HCT116 (cell line): ENCODE measurements at places on chromosomes 13 and 19. TPM values are rescaled to one million over a fixed set of nuclear protein-coding genes. Genes with fewer than 3 reads are reported as not detected.

The BEST2 gene
- 0.10 TPM for total RNA-seq

The ZNF709 gene
- not detected for total RNA-seq

The CCDC122 gene
- total RNA-seq: 5.8 TPM

The GPR18 gene
- not detected for total RNA-seq

The FCAR gene
- total RNA-seq: not detected

The FGF9 gene
- total RNA-seq: 1.5 TPM

The PSPN gene
- total RNA-seq: 3.4 TPM

The KIRREL2 gene
- total RNA-seq: 1.3 TPM

GRCh38 chr13:23918208-23918607 lies 20.9 kb upstream of the C1QTNF9B start:
- DNase-seq: no peak

DNA sequence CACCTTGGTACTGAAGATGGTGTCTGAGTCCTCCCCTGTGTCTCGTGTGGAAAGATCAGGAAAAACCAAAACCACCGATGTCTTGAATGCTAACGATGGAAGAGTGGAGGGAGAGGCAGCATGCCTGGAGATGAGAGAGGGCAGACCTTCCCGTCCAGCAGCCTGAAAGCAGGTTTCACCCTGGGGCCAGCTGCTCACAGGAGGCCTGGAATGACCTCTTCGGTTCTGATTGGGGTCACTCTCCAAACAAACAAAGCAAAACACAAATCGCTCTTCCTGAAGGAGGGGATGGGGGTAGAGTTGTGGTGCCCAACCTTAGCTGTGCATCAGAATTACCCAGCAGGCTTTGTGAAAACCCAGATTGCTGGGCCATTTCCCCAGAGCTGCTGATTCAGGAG lies 142.3 kb upstream of the SOX1 start:
- DNase-seq: no peak

DNA sequence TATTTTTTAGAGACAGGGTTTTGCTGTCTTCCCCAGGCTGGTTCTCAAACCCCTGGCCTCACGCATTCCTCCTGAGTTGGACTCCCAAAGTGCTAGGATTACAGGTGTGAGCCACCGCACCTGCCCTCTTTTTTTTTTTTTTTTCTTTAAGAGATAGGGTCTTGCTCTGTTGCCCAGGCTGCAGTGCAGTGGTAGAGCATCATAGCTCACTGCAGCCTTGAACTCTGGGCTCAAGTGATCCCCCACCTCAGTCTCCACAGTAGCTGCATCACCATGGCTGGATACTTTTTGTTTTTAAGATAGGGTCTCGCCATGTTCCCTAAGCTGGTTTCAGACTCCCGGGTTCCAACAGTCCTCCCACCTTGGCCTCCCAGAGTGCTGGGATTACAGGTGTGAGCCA lies 1.5 kb downstream of the KCNJ14 start:
- no peak for DNase-seq

DNA sequence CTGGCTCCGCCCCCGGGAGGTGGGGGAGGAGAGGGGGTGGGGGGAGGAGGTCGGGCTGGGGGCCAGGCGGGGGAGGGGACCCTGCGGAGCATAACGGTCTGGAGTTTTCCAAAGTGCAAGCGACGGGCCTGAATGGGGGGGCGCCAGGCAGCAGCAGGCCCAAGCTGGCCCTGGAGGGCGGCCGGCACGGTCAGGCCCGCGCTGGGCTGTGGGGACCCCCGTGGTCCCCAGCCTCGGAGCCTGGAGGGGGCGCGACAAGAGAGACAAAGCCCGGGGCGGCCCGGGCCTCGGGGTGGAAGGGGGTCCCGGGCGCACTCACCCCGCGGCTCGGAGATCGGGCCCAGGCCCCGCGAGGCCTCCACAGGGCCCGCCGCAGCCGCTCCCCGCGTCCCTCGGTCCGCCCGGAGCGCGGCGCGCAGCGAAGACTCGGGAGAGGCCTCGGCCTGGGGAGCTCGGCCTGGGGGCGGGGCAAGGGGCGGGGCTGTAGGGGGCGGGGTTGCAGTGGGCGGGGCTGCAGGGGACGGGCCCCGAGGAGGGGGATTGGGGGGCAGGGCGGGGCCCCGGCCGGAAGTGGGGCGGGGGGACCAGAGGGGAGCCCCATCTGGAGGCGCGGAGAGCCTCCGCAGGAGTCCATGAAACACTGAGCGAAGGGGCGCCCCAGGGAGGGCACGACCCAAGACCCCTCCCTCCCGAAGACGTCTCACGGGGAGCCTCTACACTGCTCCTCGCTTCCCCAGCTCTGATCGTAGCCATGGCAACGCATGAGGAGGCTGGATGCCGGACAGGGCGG lies 47.6 kb downstream of the PTPRS start:
- DNase-seq: no peak

DNA sequence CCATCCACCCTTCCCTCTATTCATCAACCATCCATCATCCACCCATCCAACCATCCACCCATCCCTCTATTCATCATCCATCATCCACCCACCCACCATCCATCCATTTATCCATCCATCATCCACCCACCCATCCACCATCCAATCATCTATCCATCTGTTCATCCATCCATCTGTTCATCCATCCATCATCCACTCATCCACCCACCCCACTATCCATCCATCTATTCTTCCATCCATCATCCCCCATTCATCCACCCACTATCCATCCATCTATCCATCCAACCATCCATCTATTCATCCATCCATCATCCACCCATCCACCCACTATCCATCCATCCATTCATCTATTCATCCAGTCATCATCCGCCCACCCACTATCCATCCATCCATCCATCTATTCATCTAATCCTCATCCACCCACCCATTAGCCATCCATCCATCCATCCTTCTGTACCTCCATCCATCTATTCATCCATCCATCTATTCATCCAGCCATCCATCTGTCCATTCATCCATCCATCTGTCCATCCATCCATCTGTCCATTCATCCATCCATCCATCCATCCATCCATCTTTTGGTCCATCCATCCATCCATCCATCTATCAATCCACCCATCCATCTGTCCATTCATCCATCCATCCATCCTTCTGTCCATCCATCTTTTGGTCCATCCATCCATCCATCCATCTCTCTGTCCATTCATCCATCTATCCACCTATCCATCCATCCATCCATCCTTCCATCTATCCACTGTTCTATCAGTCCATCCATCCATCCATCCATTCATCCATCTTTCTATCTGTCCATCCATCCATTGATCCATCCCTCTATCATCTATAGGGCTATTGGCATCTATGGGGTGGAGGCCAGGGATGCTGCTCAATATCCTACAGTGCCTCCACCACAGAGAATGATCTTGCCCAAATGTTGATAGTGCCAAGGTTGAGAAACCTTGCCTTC lies 47.5 kb downstream of the CPAMD8 start:
- DNase-seq: no peak

DNA sequence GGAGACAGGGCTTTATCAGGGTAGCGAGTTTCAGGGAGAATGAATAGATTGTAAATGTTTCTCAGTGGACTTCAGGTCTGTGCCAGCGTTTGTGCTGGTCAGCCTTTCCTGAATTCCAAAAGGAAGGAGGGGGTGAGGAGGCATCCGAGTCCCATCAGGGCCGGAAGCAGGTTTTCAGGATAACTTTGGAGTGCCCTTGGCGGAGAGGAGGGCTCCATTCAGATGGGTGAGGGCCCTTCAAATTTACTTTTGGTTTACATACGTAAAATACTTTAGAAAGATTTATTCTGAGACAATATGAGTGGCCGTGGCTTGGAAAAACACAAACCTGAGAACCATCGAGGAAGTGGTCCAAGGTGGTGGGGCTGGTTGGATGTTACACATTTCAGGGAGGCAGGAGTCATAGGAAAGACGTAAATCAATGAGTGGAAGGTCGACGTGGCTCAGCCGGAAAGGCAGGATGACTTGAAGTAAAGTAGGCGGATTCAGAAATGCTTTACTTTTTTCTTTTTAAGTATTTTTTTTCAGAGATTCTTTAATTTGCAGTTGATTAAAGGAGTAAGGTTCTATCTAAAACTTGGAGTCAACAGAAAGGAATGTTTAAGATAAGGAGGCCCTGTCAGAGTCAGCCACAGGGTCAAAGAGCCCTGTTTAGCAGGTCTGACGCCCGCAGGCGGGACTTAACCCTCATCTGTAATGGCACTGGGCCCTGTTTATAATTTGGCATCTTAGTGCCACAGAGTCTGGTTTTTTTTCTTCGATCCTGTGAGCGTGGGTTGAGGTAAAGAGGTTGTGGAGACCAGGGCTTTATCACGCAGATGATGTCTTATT lies 32.8 kb downstream of the ATP11A start:
- DNase-seq: peak; percentile 86

GRCh38 chr19:13637664-13638063 lies 126.7 kb upstream of the MRI1 start:
- DNase-seq: peak; percentile 32

GRCh38 chr13:79084802-79085424 lies 321.1 kb downstream of the RBM26 start:
- DNase-seq: no peak

DNA sequence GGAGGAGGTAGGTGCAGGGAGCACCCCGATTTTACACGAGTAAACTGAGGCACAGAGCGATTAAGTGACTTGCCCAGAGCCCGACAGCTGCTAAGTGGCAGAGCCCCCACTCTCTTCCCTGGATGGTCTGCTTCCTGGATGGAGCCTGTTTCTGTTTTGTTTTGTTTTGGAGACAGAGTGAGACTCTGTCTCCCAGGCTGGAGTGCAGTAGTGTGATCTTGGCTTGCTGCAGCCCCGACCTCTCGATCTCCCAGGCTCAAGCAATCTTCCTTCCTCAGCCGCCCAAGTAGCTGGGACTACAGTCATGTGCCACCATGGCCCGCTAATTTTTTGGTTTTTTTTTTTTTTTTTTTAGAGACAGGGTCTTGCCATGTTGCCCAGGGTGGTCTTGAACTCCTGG lies 17.3 kb downstream of the BICRA start:
- DNase-seq: no peak

DNA sequence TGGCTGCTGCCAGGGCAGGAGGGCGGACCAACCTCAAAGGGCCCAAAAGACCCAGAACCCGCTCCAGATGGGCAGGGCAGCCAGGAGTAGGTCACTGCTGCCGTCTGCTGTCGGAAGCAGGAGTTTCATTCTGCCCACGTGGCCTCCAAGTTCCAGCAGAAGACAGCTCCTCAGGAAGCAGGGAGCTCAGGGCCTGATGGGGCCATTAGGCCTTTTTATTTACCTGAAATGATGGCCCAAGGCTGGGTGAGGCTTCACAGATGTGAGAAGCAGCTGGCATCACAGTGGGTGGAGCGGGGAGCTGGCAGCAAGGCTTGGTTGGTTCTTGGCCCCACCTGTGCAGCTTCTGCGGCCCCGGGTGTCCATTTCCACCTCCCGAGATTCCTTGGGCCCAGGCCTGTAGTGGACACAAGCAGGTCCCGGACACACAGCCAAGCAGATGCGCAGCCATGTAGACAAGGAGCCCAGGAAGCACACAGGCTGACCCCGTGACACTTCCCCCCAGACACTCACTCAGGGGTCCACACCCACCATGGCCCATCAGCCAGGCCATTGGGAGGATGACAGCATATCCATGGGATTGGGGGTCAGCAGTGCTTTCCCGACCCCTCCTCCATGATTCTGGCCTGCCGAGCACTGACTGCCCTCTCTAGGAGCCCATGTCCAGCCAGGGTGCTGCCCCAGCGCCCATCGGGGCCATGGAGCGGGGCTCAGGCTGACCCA lies 26.4 kb downstream of the C13orf46 start:
- peak; percentile 12 for DNase-seq

GRCh38 chr19:30593356-30593755 lies 221.2 kb downstream of the ZNF536 start:
- DNase-seq: no peak
